ENCODE measurements at places on chromosomes 6 and 20.

DNA sequence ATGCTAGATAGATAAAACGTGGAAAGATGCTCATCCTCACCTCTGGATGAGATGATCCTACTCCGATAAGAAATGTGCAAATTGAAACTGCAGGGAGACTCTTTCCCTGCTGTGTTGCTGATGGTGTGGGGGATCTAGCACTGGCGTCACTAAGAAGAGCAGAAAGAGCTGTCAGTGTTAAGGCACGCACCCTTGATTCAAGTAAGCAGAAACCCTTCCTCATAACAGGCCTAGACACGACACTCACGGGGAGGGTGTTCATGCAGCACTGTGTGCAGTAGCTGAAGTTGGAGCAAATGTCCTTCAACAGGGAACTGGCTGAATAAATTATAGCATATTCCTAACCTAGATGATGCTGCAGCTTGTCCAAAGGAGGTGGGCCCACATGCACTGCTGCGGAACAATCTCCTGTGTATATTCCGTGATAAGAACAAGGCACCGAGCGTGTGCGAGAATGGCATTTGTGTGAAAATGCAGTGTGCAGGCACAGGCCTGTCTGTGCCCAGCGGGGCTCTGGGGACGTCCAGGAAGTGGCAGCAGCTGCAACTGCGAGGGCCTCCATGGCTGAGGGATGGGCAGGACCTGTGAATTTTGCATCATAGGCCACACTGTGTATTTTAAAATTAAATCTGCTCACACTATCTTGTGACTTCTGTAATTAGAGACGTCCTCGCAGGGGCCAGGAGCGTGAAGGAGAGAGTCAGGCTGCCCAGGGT is 64.0 kb downstream of the TCP11 start:
- DNase-seq, result no peak

- no peak for DNase-seq
Observed at GRCh38 chr6:122401104-122401503, 1.7 kb downstream of the HSF2 start.

DNA sequence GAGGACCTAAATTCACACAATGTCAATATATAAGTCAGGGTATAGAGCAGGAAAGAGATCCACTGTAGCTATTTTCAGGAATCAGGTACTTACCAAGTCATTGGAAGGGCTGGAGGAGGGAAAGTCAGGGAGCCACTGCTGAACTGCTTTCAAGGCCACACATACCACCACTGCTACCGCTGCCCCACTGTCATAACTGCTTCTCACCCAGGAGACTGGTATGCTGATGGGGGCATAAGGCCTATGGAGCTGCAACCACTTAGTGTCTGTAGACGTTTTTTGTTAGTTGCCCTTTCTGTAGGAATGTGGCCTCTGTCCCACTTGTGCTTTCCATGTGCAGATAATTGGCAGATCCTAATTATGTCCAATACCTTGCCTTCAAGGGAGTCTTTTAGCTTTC is 5.4 kb downstream of the SMAP1 start:
- DNase-seq, result no peak

- peak; percentile 87 for DNase-seq
Observed at GRCh38 chr6:3808759-3809514, 40.2 kb upstream of the FAM50B start.

- no peak for DNase-seq
Observed at GRCh38 chr6:139422105-139423036, 47.9 kb upstream of the CITED2 start.

- peak; percentile 53 for DNase-seq
Observed at GRCh38 chr6:11575408-11576033, 38.0 kb downstream of the TMEM170B start.

GRCh38 chr6:121319112-121319553 is 15.1 kb downstream of the TBC1D32 start:
- no peak for DNase-seq

DNA sequence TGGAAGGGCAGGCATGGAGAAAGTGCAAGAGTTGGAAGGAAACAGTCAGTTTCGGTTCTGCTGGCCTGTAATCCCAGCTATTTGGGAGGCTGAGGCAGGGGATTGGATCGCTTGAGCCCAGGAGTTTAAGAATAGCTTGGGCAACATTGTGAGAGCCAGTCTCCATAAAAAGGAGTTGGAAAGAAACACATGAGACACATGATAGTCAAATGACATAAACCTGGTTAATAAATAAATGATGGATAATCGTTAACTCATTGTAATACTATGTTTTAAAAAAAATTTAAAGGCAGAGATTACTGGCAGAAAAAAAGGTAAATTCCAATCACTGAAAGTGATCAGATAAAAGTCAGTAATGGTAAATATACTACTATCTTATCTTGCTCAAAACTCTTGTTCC is 37.2 kb upstream of the PHACTR1 start:
- no peak for DNase-seq

DNA sequence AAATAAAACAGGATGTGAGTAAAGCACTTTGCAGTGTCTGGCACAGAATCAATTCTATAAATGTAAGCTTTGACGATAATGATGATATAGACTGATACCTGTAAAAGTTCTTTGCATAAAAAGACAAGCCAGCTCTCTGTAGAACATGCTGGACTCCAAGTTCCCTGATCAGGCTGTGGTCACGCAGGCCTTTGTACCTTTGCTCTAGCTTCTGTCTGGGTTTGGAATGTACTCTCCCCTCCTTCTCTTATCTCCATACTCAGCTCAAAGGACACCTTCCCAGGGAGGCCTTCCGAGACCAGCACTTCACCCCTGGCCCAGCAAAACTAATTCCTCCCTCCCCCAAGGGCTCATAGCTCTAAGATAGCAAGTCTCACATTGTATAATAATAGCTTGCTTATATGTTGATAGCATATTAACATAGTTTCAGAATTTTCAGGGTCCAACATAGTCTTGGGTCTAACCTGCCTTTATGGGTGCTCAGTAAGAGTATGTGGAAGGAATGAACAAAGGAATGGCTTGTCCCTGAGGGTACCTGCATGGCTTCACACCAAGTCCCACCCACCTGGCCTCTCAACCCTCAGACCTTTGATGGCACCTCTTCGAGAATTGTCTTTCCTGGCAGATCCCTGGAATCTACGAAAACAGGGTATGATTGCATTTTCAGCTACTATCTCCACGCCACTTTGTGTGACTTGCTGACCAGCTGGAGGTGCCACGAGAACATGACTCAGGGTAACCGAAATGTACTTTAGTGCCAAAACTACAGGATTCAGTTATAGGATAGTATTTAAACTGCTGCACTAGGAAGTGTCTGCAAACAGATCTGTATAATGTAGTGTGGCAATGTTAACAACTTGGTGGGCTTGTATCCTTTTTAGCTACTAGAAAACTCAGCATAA is 41.7 kb upstream of the PIM1 start:
- no peak for DNase-seq

- DNase-seq, result no peak
Observed at GRCh38 chr6:151211075-151211474, 28.7 kb upstream of the AKAP12 start.

DNA sequence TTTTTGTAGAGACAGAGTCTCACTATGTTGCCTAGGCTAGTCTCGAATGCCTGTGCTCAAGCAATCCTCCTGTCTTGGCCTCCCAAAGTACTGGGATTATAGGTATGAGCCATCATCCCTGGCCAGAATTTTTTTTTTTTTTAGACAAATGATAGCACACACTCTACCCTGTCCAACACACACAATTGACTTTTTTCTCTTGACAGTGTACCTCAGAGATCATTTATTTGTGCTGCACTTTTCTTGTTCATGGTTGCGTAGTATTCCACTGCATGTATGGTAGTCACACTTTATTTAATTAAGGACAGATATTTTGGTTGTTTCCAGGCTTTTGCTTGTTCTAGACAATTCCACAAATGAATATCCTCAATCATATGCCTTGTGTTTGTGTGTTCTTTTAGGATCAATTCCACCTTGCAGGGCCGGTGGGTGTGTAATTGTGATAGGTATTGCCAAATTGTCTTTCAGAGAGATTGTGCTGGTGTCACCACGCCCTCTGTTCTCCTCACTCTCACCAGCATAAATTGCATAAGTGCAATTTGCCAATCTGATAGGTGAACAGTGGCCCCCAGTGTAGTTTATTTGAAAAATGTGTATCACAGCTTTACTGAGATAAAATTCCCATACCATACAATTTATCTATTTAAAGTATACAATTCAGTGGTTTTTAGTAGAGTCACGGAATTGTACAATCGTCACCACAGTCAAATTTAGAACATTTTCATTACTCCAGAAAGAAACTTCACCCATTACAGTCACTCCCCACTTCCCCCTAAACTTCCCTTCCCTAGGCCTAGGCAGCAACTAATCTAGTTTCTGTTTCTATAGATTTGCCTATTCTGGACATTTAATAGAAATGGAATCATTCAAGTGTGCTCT is 20.1 kb downstream of the SRC start:
- no peak for DNase-seq

- DNase-seq, result peak; percentile 48
Observed at GRCh38 chr20:5402903-5403531, 86.3 kb upstream of the PROKR2 start.

DNA sequence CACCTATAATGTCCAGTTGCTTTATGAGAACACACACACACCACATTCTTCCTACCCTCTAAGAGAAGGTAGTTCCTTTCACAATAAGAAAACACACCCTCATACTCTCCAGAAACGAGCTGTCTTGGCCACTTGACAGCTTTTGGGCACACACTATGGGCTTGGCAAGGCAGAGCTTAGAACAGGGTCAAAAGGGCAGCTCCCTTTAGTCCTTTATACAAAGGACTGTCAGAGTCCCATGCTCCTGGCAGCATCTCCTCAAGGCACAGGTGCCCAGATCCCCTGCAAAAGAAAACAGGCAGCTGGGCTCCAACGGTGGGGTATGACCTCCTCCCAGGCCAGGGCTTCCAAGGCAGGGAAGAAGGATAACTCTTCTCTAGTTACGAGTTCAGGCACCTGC is 4.9 kb upstream of the LYRM2 start:
- DNase-seq, result no peak

DNA sequence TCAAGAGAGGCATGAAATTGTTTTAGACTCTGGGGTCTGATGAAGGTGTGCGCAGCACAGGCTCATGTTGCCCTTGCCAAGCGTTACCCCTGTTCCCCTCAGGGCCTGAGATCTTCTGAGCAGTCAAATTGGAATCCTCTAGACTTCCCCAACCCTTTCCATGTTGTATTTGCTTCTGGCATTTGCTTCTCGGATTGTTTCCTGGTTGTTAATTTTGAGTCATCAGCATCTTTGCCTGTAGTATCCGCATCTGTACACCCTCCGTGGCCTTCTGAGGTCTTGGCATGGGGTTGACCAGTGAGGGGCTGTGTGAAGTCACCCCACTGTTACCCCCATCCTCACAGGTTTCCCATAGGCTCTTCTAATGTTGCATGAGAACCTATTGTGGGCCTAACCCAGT is 40.9 kb downstream of the SLC24A3 start:
- no peak for DNase-seq

GRCh38 chr6:79094938-79095337 is 16.9 kb upstream of the PHIP start:
- no peak for DNase-seq

DNA sequence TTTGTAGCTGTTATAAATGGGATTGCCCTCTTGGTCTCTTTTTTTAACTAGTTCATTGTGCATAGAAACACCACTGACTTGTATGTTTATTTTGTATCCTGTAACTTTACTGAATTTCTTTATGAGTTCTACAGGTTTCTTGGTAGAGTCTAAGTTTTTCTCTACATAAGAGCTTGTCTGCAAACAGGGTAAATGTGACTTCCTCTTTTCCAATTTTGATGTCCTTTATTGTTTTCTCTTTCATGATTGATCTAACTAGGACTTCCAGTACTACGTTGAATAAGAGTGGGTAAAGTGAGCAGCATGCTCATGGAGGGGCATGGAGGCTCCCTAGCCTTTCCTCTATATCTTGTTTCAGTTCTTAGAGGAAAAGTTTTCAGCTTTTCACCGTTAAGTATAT is 3.0 kb upstream of the WFDC10A start:
- DNase-seq, result no peak

Measured in SW480 (cell line).